ENCODE measurements at places on chromosomes 16 and 17.

DNA sequence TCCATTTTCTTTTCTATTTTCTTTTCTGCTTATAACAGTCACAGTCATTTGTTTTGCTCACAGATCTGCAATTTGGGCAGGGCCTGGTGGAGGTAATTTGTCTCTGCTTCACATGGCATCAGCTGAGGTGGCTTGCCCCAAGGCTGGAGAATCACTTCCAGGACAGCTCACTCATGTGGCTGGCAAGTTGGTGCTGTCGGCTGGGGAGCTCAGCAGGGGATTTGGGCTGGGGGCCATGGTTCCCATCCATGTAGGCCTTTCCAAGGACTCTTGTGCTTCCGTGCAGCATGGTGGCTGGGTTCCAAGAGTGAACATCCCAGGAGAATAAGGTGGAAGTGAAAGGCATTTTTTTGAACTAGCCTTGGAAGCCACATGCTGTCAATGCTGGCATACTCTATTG lies 85.7 kb downstream of the MGAT5B start:
- DNase-seq = no peak

DNA sequence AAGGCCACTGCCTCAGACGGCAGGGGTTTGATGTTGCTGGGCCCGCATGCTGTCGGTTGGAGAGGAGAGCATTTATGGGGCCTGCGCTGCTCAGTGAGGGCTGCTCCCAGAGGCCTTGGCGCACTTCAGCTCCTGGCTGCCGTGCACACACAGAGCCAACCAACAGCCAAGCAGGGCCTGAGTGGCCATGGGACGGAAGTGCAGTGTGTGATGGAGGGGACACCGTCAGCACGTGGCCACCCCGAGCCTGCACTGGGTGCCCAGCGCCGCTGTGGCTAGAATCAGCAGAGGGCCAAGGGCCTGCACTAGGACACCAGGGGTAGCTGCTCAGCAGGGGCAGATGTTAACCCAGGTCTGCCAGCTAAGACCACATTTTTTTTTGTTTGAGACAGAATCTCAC lies 21.8 kb downstream of the KLHL36 start:
- DNase-seq = no peak

GRCh38 chr16:69494991-69495392 lies 70.6 kb downstream of the CYB5B start:
- no peak for DNase-seq

DNA sequence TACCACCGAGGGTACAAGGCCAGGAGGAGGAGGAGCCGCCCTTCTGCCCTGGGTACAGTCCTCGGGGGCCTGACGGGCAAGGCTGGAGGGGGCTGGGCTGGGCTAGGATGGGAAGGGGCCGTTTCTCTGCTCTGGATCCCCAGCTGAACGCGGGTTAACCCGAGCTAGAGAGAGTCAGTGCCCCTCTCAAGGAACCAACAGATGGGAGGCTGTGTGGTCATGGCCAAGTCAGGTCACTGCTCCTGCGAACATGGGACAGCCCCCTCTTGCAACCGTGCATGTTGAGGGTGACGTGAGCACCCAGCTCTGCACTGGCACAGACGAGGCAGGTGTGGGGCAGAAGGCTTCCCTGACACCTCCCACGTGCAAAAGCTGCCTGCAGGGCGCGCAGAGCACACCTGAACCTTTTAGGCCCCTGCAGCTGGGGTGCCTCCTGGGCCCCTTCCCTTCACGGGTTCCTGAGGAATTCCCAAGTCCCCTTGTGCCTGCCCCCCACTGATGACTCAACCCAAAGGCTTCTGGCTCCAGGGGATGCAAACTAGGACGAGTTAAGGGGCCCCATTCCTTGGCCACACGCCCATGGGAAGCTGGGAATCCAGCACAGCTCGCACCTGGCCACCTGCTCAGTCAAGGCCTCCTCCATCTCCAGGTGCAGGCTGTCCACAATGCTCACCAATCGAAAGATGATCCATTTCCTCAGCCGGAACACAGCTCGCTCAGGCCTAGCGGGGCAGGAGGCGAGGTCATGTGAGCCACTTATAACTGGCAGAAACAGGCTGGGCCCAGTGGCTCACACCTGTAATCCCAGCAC lies 6.3 kb downstream of the MYBBP1A start:
- no peak for DNase-seq

DNA sequence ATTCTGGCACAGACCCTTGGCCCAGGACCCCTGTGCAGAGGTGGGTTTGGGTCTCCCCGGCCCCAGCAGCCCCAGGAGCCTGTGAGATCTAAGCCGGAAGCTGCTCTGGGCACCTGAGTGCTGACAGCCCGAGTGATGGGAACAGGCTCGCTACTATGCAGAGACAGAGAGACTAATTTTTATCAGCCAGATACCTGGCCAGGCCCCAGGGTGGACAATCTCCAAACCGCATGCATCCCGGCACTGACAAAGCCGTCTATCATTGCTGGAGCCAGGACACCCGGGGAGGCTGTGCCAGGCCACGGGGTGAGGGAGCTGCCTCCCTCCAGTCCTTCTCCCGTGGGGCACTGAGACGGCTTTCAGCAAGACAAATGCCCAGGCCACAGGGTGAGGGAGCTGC lies 25.0 kb downstream of the CBFA2T3 start:
- no peak for DNase-seq

Measured in SK-N-MC (cell line).